ENCODE measurements at places on chromosomes 12 and 14. TPM values are rescaled to one million over a fixed set of nuclear protein-coding genes. Genes with fewer than 3 reads are reported as not detected.

KCNH3 gene
- 0.30 TPM for total RNA-seq

SERPINA9 gene
- total RNA-seq, result 0.60 TPM

BMP4 gene
- total RNA-seq, result 56.0 TPM

RNU6-8 gene
- not detected for total RNA-seq

GRCh38 chr14:104385531-104386101 is 193.9 kb upstream of the C14orf180 start:
- no peak overlapping the region for H3K4me3 ChIP-seq
- H3K27me3 ChIP-seq, result no peaks in the 10 kb centered on the region
- H3K36me3 ChIP-seq, result no peaks in the 10 kb centered on the region
- no peak for DNase-seq

GRCh38 chr12:132026061-132026795 is 76.5 kb downstream of the EP400 start:
- H3K27ac ChIP-seq, result no peak overlapping the region
- H3K4me3 ChIP-seq, result no peak overlapping the region
- DNase-seq, result no peak
- H3K36me3 ChIP-seq, result no peaks in the 10 kb centered on the region

PLEKHH1 gene
- total RNA-seq, result 17.1 TPM

COL2A1 gene
- total RNA-seq, result 32.7 TPM

SLC25A21 gene
- 1.6 TPM for total RNA-seq

SMCO2 gene
- total RNA-seq, result not detected

PMCH gene
- 1.3 TPM for total RNA-seq

- H3K4me1 ChIP-seq, result peaks cover 4% of the 10 kb centered on the region
- no peak overlapping the region for H3K27ac ChIP-seq
- no peak for DNase-seq
- H3K36me3 ChIP-seq, result no peaks in the 10 kb centered on the region
- H3K4me3 ChIP-seq, result no peak overlapping the region
- no peaks in the 10 kb centered on the region for H3K27me3 ChIP-seq
These were observed 132.7 kb downstream of the MSRB3 start for GRCh38 chr12:65411171-65411570.

MYO1H gene
- not detected for total RNA-seq

DNA sequence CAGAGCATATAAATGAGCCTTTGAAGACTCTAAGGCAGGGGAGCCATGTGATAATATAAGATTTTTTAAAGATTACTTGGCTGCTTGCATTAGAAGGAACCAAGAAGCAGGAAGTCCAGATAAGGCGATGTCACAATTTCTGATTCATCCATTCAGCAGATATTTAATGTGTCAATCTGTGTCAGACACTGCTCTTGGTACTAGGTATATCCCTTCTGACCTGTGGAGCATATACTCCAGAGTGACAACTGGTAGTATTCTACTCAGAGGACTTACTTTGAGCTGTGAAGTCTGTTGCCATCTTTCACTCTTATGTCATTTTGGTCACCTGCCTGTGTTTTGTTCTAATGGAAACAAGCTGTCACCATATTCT is 10.7 kb downstream of the EID3 start:
- H3K4me3 ChIP-seq, result no peak overlapping the region
- no peak overlapping the region for H3K27ac ChIP-seq

B4GALNT1 gene
- 0.97 TPM for total RNA-seq

- no peak overlapping the region for H3K27ac ChIP-seq
- no peaks in the 10 kb centered on the region for H3K36me3 ChIP-seq
- no peak overlapping the region for H3K4me3 ChIP-seq
- H3K27me3 ChIP-seq, result no peaks in the 10 kb centered on the region
- DNase-seq, result no peak
These were observed 44.9 kb downstream of the MAPKAPK5 start for GRCh38 chr12:111886662-111887545.

SLCO1C1 gene
- total RNA-seq, result 0.44 TPM

- H3K27me3 ChIP-seq, result no peaks in the 10 kb centered on the region
- no peaks in the 10 kb centered on the region for H3K36me3 ChIP-seq
These were observed 34.6 kb upstream of the ACSM4 start for GRCh38 chr12:7269273-7269672.

TTC6 gene
- 20.1 TPM for total RNA-seq

- no peaks in the 10 kb centered on the region for H3K36me3 ChIP-seq
- no peaks in the 10 kb centered on the region for H3K27me3 ChIP-seq
- H3K4me3 ChIP-seq, result no peak overlapping the region
- no peak overlapping the region for H3K27ac ChIP-seq
These were observed 833.1 kb upstream of the SEL1L start for GRCh38 chr14:82366803-82367202.

MFAP5 gene
- total RNA-seq, result 1.9 TPM

DNA sequence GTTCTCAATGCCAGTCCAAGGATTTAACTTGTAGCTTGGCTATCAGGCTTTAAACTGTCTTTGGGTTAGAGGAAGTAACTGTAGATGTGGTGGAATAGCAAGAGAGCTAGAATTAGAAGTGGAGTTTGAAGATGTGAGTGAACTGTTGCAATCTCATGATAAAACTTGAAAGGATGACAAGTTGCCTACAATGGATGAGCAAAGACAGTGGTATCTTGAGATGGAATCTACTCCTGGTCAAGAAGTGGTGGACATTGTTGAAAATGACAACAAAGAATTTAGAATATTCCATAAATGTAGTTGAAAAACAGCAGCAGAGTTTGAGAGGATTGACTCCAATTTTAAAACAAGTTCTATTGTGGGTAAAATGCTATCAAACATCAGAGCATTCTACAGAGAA is 199.0 kb downstream of the DUSP6 start:
- H3K27ac ChIP-seq, result no peak overlapping the region
- H3K36me3 ChIP-seq, result no peaks in the 10 kb centered on the region
- no peak for DNase-seq
- H3K4me3 ChIP-seq, result no peak overlapping the region
- H3K4me1 ChIP-seq, result peaks cover 5% of the 10 kb centered on the region
- H3K27me3 ChIP-seq, result no peaks in the 10 kb centered on the region

ZBTB39 gene
- 6.5 TPM for total RNA-seq

GRCh38 chr12:41509271-41510055 is 321.3 kb downstream of the PDZRN4 start:
- no peaks in the 10 kb centered on the region for H3K27me3 ChIP-seq
- DNase-seq, result no peak

ING4 gene
- total RNA-seq, result 35.7 TPM

- no peaks in the 10 kb centered on the region for H3K36me3 ChIP-seq
- peak; percentile 69 for DNase-seq
- no peak overlapping the region for H3K4me3 ChIP-seq
- H3K27ac ChIP-seq, result peak overlapping the region; percentile 83
- no peaks in the 10 kb centered on the region for H3K27me3 ChIP-seq
- H3K4me1 ChIP-seq, result peaks cover 26% of the 10 kb centered on the region
These were observed 11.3 kb downstream of the KIF26A start for GRCh38 chr14:104149617-104150135.

POTEM gene
- total RNA-seq, result not detected

C14orf39 gene
- 0.37 TPM for total RNA-seq

OR2AP1 gene
- not detected for total RNA-seq

AMDHD1 gene
- 2.1 TPM for total RNA-seq
